ENCODE measurements at places on chromosomes 7 and 10.

DNA sequence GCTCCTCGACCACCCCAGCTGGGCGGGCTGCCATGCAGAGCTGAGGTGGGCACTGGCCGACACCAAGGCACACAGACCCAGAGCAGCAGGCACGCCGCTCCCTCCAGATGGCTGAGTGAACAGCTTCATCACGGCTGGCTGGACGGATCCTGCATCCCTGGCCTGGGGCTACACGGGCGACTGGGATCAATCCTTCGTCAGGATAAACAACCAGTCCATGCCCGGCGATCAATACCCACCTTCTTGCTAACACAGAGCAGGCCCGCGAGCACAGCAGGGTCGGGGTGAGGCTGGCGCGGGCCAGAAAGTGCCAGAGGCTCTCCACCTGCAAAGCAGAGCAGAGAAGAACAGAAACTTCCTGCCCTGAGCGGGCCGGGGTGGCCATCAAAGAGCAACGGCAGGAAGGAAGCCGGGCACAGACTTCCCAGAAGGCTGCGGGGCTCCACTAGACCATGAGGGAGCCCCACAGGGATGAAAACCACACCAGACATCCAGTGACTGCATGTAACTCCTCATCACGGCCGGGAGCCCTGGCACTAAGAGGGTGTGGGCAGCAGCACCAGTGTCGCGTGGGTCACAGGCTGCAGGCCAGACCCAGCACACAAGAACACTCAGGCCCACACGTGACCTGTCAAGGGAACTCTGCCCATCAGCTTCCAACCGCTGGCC lies 166.4 kb downstream of the MAD1L1 start:
- no peak for DNase-seq

- no peak for DNase-seq
Measured at GRCh38 chr7:11681461-11681860, 150.5 kb downstream of the THSD7A start.

GRCh38 chr10:96995851-96996250 lies 163.8 kb downstream of the LCOR start:
- DNase-seq: no peak

- no peak for DNase-seq
Measured at GRCh38 chr7:12771378-12771877, 84.0 kb downstream of the ARL4A start.

DNA sequence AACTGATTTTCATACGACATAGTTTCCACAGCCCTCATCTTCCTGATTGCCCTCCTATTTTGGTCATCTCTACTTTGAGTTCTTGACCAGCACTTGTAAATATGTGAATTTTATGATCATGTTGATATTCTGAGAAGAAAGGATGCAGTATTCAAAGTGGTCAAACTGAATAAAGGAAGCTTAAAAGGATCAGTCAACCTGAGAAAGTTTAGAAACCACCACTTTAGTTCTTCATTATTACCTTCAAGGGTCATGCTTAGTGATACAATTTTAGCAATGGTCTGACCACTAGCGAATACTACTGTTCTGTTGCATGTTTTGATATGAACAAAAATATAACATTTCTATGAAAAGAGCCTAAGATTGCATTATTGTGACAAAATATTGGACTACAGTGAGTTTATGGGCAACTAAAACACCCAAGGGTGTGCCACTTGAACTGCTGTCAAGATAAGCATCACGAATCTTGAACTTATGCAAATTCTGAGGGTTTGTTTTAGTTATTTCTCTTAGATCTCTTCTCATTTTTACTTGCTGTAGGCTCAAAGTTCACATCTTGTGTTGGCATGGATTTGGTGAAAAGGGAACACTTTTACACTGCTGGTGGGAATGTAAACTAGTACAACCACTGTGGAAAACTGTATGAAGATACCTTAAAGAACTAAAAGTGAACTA lies 247.7 kb downstream of the IPMK start:
- no peak for DNase-seq

DNA sequence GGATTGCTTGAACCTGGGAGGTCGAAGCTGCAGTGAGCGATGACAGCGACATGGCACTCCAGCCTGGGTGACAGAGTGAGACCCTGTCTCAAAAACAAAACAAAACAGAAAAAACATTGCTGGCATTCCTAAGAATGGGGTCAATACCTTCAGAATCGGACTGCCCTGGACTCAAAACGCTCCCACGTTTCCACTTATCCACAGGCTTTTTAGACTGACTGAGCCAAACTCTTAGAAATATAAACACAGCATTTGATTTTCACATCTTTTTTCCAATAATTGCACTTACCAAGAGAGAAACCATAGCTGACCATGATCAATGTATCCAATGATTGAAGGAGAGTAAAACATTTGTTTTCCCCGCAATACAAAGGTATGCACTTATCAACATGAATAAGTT lies 59.5 kb upstream of the CUX1 start:
- DNase-seq: no peak
